ENCODE measurements at places on chromosomes 13 and 19.

DNA sequence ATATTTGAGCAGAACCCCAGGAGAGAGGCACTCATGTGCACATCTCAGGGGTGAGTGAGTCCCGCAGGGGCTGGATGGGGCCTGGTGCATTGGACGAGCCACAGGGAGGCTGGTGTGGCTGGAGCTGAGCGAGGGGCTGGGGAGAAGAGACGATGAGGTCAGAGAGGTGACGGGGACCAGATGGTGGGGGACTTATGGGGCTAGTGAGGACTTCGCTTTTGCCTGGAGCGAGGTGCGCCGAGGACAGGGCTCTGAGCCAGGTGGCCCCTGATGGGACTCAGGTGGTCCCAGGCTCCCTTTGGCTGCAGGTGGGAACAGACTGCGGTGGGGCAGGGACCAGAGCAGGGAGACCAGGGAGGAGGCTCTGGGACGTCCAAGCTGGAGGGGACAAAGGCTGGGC, 6.9 kb upstream of the FXYD3 start:
- H3K27ac ChIP-seq: peak overlapping the region; percentile 77
- peak; percentile 55 for DNase-seq
- peaks cover 8% of the 10 kb centered on the region for H3K27me3 ChIP-seq
- no peaks in the 10 kb centered on the region for H3K36me3 ChIP-seq
- H3K4me3 ChIP-seq: no peak overlapping the region
- H3K4me1 ChIP-seq: no peaks in the 10 kb centered on the region

- H3K27me3 ChIP-seq: no peaks in the 10 kb centered on the region
- H3K27ac ChIP-seq: no peak overlapping the region
- DNase-seq: no peak
- H3K36me3 ChIP-seq: no peaks in the 10 kb centered on the region
- H3K4me3 ChIP-seq: no peak overlapping the region
- no peaks in the 10 kb centered on the region for H3K4me1 ChIP-seq
These were observed 471.5 kb downstream of the SLITRK5 start for GRCh38 chr13:88142653-88143052.

GRCh38 chr13:95603887-95604555, 40.5 kb downstream of the DZIP1 start:
- no peak overlapping the region for H3K27ac ChIP-seq
- no peaks in the 10 kb centered on the region for H3K4me1 ChIP-seq
- no peaks in the 10 kb centered on the region for H3K27me3 ChIP-seq
- no peak for DNase-seq

GRCh38 chr13:106515635-106516254, 19.7 kb downstream of the EFNB2 start:
- H3K36me3 ChIP-seq: no peaks in the 10 kb centered on the region
- H3K4me1 ChIP-seq: no peaks in the 10 kb centered on the region
- no peak overlapping the region for H3K4me3 ChIP-seq
- H3K27me3 ChIP-seq: peaks cover 27% of the 10 kb centered on the region

- peaks cover 42% of the 10 kb centered on the region for H3K27me3 ChIP-seq
- H3K4me3 ChIP-seq: no peak overlapping the region
- no peak for DNase-seq
- no peak overlapping the region for H3K27ac ChIP-seq
These were observed 3.7 kb upstream of the ACP7 start for GRCh38 chr19:39080431-39080830.

DNA sequence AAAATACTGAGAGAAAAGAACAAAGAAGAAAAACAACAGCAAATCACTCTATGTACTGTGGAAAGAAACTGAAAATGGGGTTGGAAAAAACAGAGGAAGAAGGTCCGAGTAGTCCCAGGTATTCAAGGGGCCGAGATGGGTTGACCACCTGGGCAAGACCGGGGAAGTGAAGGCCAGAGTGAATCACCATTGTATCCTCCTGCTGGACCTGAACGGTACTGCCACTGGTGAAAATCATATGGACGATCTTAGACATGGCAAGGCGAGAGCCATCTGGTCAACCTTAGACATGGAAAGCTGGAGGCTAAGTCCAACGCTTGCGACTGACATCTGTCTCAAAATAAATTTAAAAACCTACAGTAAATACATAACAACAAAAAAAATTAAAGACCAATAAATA, 44.4 kb upstream of the ZNF91 start:
- no peak overlapping the region for H3K4me3 ChIP-seq
- H3K27me3 ChIP-seq: no peaks in the 10 kb centered on the region
- no peak for DNase-seq
- peaks cover 6% of the 10 kb centered on the region for H3K36me3 ChIP-seq
- H3K27ac ChIP-seq: no peak overlapping the region

GRCh38 chr19:43519436-43520088, 7.4 kb downstream of the ETHE1 start:
- peak; percentile 81 for DNase-seq
- H3K4me3 ChIP-seq: peak overlapping the region; percentile 16
- H3K4me1 ChIP-seq: peaks cover 16% of the 10 kb centered on the region
- H3K36me3 ChIP-seq: peaks cover 2% of the 10 kb centered on the region
- H3K27me3 ChIP-seq: no peaks in the 10 kb centered on the region
- peak overlapping the region; percentile 26 for H3K27ac ChIP-seq

- H3K4me3 ChIP-seq: peak within 1 kb of the TSS; percentile 96
- no peaks in the 10 kb centered on the region for H3K27me3 ChIP-seq
- peaks cover 28% of the 10 kb centered on the region for H3K4me1 ChIP-seq
- peak; percentile 58 for DNase-seq
- H3K36me3 ChIP-seq: peaks cover 11% of the 10 kb centered on the region
These were observed at the start of gene UBE2M for GRCh38 chr19:58558066-58558622. TSS of gene UBE2M (minus strand) at chr19:58558611. CDS start at chr19:58558381, 230 bp downstream.

GRCh38 chr13:106416645-106417044, 118.8 kb downstream of the EFNB2 start:
- H3K4me3 ChIP-seq: no peak overlapping the region
- no peak overlapping the region for H3K27ac ChIP-seq
- H3K36me3 ChIP-seq: no peaks in the 10 kb centered on the region

GRCh38 chr13:33053397-33054066, 37.3 kb downstream of the KL start:
- H3K4me1 ChIP-seq: no peaks in the 10 kb centered on the region
- H3K4me3 ChIP-seq: no peak overlapping the region
- DNase-seq: no peak
- H3K27ac ChIP-seq: no peak overlapping the region
- H3K27me3 ChIP-seq: peaks cover 10% of the 10 kb centered on the region

- no peak overlapping the region for H3K4me3 ChIP-seq
- no peak overlapping the region for H3K27ac ChIP-seq
- H3K27me3 ChIP-seq: no peaks in the 10 kb centered on the region
- no peaks in the 10 kb centered on the region for H3K36me3 ChIP-seq
- no peak for DNase-seq
These were observed 9.6 kb upstream of the TTYH1 start for GRCh38 chr19:54405628-54406027.

DNA sequence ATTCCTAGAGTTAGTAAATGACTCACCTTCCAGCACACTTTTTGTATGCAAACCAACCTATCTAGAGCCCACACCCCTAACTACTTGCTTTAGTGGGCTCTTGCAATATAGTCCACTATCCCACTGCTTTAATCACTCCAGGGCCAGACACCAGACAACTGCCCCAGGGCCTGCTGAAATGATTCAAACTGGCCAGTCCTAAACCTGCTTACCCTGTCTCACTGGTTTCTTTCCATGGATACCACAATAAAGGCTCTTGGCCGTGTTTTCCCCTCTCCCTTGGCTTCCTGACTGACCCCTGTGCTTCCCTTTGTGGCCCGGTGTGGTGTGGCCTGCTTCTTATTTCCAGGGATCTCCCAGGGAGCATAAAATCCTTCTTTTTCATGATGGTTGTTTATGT, 14.6 kb downstream of the HS6ST3 start:
- H3K4me1 ChIP-seq: no peaks in the 10 kb centered on the region
- DNase-seq: no peak
- no peak overlapping the region for H3K27ac ChIP-seq
- H3K4me3 ChIP-seq: no peak overlapping the region

DNA sequence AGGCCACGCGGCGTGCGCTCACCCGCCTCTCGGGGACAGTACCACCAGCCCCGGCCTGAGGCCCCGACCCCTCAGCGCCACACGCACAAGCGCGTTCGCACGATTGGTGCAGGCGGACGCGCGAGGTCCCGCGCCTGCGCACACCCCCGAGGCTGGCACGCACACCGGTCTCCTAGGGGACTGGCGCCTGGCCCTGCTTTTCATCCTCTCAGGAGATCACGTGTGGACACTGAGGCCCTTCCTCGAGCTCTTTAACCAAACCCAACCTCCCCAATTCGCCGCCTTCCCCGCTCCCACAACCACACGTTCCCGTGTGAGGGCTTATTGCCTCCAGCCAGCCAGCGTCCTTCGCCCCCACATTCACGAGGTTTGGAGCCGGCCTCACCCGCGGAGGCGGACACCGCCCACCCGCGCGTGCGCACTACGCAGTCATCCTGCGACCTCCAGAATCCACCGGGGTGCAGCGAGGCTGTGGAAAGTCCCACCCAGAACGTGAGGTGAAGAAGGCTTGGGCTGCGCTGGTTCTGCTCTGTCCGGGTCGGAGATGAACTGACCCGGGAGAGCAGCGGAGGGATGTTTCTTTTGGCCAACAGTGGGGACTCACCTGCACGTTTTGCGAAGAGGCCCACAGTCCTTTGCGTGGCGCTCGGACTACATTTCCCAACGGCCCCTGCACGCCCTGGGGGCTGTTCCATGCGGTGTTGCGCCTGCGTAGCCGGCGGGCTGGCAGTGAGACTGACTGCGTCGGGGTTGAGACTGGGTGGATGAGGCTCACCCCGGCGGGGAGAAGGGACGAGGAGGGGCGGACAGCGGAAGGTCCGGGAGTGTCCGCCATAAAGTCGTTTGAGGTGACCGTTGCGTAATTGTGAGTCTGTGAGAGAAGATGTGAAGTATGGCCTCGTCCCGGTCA, 539 bp upstream of the ZNF667 start:
- H3K27ac ChIP-seq: peak overlapping the region; percentile 89
- H3K4me3 ChIP-seq: peak overlapping the region; percentile 98
- H3K36me3 ChIP-seq: peaks cover 60% of the 10 kb centered on the region
- peaks cover 27% of the 10 kb centered on the region for H3K4me1 ChIP-seq

DNA sequence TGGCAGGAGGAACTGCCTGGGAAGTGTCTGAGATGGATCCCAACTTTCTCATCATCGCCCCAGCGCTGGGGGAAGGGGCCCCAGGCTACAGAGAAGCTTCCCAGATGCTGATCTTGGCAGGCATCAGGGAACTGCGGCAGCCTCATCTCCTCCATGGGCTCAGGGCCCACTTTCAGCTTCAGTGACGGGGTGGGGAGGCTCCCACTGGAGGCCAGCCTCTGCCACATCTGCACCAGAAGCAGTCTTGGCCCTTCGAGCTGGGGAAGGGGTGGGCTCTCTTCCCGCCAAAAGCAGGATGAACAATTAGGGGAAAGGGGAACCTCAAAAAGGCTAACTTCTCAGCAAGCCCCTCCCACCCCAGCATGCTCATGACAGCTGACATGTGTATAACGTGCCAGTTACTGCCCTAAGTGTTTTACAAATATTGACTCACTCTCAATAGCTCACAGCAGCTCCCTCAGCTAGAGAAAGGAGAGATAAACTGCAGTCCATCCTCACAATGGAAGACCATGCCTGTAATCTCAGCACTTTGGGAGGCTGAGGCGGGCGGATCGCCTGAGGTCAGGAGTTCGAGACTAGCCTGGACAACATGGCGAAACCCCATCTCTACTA, 7.1 kb upstream of the S1PR2 start:
- no peak overlapping the region for H3K4me3 ChIP-seq
- peaks cover 8% of the 10 kb centered on the region for H3K4me1 ChIP-seq
- H3K36me3 ChIP-seq: no peaks in the 10 kb centered on the region
- H3K27ac ChIP-seq: no peak overlapping the region
- DNase-seq: no peak

DNA sequence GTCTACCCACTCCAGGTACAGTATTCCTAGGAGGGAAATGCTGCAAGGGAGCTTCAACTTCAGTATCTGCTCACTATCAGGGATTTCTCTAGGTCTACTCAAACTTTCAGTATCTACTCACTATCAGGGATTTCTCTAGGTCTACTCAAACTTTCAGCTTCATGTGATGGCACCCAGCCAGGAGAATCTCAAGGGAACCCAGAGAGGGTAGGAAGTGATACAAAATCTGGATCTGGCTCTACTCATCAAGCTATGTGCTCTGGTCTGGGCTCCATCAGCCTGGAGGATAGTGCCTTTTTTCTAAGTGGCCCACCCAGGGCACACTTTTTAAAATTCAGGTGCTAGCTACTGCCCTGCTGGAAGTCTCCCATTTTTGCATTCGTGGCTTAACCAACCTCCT, 52.3 kb upstream of the FNDC3A start:
- no peak for DNase-seq
- H3K36me3 ChIP-seq: no peaks in the 10 kb centered on the region
- no peaks in the 10 kb centered on the region for H3K27me3 ChIP-seq
- H3K4me3 ChIP-seq: no peak overlapping the region

DNA sequence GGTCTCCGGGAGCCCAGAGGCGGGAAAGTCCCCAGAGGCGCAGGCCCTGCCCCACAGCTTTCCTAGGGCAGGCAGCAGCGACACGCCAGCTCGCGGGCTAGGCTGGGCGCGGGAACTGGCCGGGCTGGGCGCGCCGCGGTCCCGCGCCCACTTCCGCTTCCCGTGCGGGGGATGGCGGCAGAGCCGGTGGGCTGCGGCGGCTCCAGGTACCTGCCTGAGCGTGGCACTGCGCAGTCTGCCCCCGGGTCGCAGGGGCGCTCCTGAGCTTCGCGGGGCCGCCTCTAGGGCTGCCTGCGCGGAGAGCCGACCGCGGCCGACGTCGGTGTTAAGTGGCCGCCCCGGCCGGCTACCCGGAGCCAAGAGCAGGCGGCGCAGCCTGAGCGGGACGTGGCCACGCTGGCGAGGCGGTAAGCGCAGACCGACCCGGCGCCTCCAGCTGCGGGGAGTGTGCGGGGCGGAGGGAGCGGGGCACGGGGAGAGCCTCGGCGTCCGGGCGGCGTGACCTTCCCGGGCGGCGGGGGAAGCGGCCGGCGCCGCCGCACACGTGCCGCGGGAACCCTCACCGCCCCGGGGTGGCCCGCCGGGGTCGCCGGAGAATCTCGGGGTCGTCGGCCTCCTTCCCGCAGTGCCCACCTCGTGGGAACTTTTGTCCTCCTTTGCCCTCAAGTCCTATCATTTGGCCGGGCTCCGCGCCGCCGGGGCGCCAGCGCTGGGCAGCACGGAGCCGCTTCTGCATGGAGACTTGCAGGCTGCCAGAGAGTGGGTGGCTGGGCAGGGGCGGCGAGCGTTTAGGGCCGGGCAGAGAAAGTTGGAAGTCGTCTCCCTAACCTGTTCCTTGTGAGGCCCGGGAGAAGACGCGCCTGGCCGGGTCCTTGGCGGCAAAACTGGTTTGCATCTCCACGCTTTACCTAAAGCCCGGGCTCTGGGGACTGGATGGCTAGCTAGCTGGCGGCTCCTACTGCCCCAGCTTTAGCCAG, 31.4 kb upstream of the MPHOSPH8 start:
- H3K27me3 ChIP-seq: peaks cover 15% of the 10 kb centered on the region
- DNase-seq: peak; percentile 30
- no peak overlapping the region for H3K27ac ChIP-seq
- H3K4me1 ChIP-seq: peaks cover 1% of the 10 kb centered on the region
- H3K4me3 ChIP-seq: peak overlapping the region; percentile 33

- no peak overlapping the region for H3K4me3 ChIP-seq
- H3K27ac ChIP-seq: no peak overlapping the region
- peaks cover 11% of the 10 kb centered on the region for H3K4me1 ChIP-seq
- DNase-seq: peak; percentile 31
These were observed 10.1 kb downstream of the C19orf38 start for GRCh38 chr19:10858204-10858828.

- no peaks in the 10 kb centered on the region for H3K36me3 ChIP-seq
- no peaks in the 10 kb centered on the region for H3K4me1 ChIP-seq
- H3K4me3 ChIP-seq: no peak overlapping the region
- no peak overlapping the region for H3K27ac ChIP-seq
These were observed 50.7 kb upstream of the USP29 start for GRCh38 chr19:57068921-57069697.
